T-helper 2 cell (primary cell): ENCODE measurements at places on chromosomes 13 and 19.
A peak's percentile ranks its signal among the peaks of the same experiment; 100 is the strongest.

- no peak for DNase-seq
Measured at GRCh38 chr13:48906200-48906599, 69.5 kb upstream of the FNDC3A start.

DNA sequence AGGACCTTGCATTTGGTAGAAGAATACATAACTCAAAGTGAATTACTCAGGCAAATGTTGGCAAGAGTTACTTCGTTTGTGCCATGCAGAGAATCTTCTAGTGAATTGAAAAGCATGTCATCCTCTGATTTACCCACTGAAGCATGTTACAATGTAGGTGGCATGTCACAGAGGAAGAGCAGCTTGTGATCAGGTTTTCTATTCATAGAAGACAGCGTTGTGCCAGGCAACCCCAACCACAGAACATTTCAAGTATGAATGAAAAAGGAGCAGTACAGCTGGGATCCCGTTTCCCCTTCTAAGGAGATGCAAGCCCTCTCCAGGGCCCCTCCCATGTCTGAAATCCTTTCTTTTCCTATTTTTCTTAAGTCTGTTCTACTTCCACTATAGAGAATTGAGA lies 6.0 kb upstream of the KATNAL1 start:
- DNase-seq = no peak

- DNase-seq = no peak
Measured at GRCh38 chr13:23960566-23961156, 63.4 kb upstream of the C1QTNF9B start.

GRCh38 chr19:10551698-10552301 lies 8.1 kb downstream of the ATG4D start:
- no peak for DNase-seq

- no peak for DNase-seq
Measured at GRCh38 chr13:60134376-60134775, 29.4 kb downstream of the DIAPH3 start.

DNA sequence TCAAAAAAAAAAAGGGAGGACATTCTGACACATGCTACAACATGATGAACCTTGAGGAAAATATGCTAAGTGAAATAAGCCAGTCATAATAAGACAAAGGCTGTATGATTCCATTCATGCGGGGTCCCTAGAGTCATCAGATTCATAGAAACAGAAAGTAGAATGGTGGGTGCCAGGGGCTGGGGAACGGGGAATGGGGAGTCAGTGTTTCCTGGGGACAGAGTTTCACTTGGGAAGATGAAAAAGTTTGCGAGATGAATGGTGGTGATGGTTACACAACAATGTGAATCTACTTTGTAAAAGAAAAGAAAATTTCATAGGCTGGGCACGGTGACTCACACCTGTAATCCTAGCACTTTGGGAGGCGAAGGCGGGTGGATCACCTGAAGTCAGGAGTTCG lies 6.1 kb upstream of the CLEC4G start:
- no peak for DNase-seq

DNA sequence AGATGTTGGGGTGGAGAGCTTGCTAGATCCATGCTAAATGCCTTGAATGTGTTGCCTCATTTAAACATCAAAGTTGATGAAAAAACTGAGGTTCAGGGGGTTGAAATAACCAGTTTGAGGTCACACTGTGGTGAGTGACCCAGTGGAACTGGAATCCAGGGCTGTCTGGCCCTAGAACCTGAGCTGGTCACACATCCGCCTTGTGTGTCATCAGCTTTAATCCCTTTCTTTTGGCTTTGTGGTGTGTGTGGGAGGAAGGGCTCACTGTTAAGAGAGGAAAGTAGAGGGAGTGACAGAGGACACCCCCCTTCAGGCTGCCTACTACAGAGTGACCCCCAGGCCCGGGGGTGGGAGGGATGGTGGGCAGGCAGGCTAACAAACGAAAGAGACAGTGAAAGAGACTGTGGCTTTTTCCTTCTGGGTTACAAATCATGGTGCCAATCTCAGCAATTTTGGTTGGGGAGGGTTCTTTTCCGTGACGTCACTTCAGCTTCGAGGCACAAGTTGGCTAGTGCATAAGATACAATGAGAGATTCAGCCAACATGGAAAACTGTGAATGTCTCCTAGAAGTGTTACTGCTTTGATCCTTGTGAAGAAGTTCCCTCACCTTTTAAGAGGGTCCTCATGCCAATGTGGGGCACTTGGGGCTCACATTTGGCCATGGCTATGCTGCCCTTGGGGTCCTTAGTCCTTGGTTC lies 164.9 kb downstream of the DLEU7 start:
- DNase-seq = no peak

- DNase-seq = no peak
Measured at GRCh38 chr13:93726173-93726957, 499.8 kb downstream of the GPC6 start.

DNA sequence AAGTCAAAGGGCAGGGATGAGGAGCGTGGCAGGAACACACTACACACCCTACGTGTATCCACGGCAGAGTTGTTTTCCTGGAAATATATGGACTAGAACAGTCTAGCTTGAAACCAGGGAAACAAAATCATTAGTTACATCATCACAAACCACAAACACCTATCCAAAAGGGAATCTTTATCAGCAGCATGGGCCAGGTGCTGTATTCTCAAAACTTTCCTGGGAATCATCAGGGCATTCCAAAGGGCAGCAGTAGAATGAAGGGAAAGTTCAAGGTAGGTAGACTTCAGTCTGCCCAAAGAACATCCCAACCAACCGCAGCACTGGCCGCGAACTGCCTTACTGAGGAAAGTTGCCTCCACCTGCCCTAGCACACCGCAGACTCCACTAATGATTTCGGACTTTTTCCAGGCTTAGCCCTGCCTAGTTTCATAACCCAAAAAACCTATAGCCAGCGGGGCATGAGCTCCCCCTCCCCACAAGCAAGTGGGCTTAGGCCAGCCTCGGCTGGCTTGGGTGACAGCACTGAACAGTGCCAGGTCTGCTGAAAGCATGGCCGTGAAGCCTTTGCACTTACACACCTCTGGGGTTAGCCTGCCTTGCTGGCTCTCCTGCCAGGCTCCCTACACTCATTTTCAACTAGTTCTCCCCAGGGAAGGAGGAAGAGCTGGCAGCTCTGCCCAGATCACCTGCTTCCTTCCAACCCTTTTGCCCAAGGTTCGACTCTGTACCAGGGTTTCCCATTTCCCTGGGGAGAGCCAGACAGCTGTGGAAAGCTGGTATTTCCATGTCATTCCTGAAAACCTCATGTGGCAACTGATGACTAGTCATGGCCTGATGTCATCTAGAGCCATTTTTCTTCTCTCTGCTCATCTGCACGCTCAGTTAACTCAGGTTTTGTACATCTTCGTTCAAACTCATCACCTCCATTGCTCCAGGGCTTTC lies 77.3 kb upstream of the UBAC2 start:
- DNase-seq = no peak

DNA sequence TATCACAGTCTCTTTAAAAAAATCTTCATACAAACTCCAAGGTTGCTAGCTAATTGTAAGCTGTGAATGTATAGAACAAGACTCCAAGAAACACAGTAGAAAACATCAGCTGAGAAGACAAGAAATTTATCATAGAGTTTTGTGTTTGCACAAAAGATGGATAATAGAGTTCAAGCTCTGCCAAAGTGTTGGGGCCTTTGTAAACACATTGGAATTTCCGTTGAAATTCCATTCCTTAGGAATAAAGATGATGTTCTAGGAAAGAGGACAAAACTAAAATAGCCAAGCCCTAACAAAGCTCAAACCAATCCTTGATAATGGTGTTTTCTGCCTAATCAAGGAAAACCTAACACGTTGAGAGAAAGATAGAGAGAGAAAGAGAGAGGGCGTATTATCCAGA lies 20.6 kb downstream of the LRRC63 start:
- no peak for DNase-seq

- DNase-seq = no peak
Measured at GRCh38 chr13:64553411-64554129, 2676.6 kb downstream of the PCDH9 start.

GRCh38 chr13:38369058-38369457 lies 19.4 kb downstream of the UFM1 start:
- DNase-seq = no peak

- no peak for DNase-seq
Measured at GRCh38 chr19:9793071-9793591, 24.6 kb upstream of the ZNF846 start.

- DNase-seq = no peak
Measured at GRCh38 chr19:47506459-47506858, 8.4 kb downstream of the NAPA start.

DNA sequence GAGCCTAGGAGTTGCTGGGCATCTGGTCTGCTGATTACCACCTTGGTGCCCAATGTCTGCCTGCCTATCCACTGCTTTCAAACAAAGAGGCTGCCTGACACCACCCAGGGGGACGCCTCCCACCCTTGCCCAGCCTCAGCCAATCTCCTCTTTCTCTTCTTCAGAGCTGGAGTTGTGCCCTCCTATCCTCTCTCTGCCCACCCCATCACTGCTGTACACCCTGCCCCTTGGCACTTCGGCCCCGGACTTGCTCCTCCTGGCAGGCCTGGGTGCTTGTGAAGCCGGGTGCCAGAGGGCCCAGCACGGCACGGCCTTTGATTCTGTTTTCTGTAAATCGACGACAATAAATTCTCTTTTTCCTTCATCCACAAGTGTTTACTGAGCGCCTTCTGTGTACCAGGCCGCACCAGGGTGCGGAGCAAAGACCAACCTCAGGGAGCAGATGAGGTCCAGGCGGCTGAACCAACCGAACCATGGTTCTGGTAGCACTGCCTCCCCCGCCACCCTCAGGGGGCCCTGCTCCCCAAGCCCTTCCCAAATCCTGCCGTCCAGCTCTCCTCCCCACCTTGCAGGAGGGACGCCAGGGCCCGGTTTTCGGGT lies 5.0 kb downstream of the RNF225 start:
- no peak for DNase-seq

GRCh38 chr19:17829855-17830566 lies 8.7 kb upstream of the INSL3 start:
- DNase-seq = no peak

DNA sequence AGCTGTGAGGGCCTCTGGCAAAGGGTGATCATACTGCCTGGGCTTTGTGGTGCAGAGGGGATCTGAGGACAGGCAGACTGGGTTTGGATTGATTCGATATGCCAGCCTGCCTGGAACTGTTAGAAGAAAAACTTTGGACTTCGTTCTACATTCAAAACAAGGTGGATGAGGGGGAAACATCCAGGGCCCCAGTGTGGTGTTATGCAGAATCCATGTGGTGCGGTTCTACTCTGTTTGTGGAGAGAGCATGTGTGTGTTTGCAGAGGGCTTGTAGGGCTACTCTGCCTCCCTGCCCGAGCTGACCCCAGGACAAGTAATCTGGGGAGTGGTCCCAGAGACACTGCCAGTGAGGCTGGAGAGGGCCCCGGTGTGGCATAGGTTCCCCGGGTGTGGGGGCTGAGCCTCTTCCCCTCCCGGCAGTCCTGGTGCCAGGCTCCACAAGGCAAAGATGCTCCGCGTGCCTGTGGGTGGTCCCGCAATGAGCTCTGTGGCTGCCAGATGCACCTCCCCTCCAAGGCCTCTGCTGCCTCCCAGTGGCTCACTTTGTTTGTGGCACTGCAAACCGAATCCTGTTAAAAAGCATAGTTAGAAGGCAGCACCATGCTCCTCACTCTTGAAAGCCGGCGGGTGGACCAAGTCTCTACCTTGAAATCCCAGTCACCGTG lies 22.3 kb upstream of the TFDP1 start:
- no peak for DNase-seq

- DNase-seq = peak; percentile 92
Measured at GRCh38 chr19:58182577-58182988, 278 bp upstream of the ZNF274 start.

- no peak for DNase-seq
Measured at GRCh38 chr13:24075137-24075975, 85.2 kb upstream of the SPATA13 start.

DNA sequence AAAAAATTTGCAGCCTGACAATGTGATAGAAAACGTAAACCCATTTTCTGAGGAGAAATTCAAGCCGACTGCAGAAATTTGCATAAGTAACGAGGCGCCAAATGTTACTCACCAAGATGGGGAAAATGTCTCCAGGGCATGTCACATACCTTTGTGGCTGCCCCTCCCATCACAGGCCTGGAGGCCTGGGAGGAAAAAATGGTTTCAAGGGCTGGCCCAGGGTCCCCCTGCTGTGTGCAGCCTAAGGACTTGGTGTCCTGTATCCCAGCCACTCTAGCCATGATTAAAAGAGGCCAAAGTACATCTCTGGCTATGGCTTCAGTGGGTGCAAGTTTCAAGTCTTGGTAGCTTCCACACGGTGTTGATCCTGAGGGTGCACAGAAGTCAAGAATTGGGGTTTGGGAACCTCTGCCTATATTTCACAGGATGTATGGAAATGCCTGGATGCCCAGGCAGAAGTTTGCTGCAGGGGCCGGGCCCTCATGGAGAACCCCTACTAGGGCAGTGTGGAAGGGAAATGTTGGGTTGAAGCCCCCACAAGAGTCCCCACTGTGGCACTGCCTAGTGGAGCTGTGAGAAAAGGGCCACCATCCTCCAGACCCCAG lies 1842.3 kb downstream of the PCDH9 start:
- no peak for DNase-seq

- DNase-seq = no peak
Measured at GRCh38 chr19:4744451-4745174, 21.0 kb upstream of the DPP9 start.

- DNase-seq = no peak
Measured at GRCh38 chr19:843180-843835, 2.5 kb downstream of the PRTN3 start.

- DNase-seq = no peak
Measured at GRCh38 chr13:89951341-89951740, 1396.1 kb upstream of the MIR17HG start.

DNA sequence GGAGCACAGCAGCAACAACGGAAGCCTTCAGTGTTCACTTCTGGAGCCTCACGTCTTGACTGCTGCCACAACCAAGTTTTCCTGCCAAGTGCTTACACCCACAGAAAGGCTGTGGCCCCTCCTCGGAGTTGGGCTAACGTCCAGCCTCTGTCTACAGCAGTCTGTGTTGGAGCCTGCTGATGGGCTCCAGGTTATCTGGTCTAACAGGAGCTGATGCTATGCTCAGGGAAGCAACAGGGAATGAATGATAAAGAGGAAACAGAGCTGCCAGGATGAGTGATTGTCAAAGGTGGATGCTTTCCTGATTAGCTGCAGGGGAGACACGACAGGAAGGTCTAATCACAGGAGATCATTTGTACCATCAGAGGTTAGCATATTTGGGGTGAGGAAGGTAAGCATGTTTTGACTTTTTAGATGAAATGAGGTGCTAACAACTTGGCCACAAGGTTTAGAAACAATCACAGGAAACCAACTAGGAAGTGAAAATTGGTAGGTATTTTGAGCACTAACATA lies 53.8 kb upstream of the RCBTB2 start:
- no peak for DNase-seq

- DNase-seq = no peak
Measured at GRCh38 chr19:50909240-50910070, 1.7 kb downstream of the KLK4 start.

- DNase-seq = no peak
Measured at GRCh38 chr13:41827507-41828213, 133.2 kb downstream of the VWA8 start.

GRCh38 chr13:70527599-70527998 lies 419.3 kb upstream of the KLHL1 start:
- DNase-seq = no peak
